ENCODE measurements at places on chromosomes 12 and 14.
A peak's percentile ranks its signal among the peaks of the same experiment; 100 is the strongest.

GRCh38 chr12:92079054-92079385, 66.6 kb downstream of the BTG1 start:
- DNase-seq: no peak

- DNase-seq: no peak
These were observed 55.0 kb downstream of the TMX1 start for GRCh38 chr14:51294951-51295525.

DNA sequence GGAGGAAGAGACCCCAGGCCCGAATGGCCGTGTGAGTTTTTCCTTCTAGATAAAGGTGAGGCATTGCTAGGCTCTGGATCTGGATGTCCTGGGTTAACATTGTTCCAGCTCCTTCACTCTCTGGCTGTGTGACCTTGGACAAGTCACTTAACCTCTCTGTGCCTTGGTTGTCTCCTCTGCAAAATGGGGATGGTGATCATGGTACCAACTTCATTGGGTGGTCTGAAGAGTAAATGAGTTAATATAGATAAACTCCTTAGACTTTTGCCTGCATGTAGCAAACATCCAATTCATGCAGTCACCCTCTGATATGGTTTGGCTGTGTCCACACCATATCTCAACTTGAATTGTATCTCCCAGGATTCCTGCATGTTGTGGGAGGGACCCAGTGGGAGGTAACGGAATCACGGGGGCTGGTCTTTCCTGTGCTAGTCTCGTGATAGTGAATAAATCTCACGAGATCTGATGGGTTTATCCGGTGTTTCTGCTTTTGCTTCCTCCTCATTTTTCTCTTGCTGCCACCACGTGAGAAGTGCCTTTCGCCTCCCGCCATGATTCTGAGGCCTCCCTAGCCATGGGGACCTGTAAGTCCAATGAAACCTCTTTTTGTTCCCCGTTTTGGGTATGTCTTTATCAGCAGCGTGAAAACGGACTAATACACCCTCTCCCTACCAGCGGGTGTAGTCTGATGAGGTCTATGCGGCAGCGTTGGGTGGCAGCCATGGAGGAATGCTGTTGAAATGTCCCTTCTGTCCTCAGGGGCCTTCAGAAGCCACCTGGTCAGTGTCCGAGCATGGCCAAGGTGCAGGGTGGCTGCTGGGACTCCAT, 256.1 kb downstream of the GLT1D1 start:
- DNase-seq: no peak

GRCh38 chr12:132537836-132538662, 48.1 kb downstream of the FBRSL1 start:
- no peak for DNase-seq

GRCh38 chr14:101879529-101880336, 84.6 kb upstream of the DYNC1H1 start:
- no peak for DNase-seq

- peak; percentile 23 for DNase-seq
These were observed 153.1 kb downstream of the BCAT1 start for GRCh38 chr12:24795699-24796347.

DNA sequence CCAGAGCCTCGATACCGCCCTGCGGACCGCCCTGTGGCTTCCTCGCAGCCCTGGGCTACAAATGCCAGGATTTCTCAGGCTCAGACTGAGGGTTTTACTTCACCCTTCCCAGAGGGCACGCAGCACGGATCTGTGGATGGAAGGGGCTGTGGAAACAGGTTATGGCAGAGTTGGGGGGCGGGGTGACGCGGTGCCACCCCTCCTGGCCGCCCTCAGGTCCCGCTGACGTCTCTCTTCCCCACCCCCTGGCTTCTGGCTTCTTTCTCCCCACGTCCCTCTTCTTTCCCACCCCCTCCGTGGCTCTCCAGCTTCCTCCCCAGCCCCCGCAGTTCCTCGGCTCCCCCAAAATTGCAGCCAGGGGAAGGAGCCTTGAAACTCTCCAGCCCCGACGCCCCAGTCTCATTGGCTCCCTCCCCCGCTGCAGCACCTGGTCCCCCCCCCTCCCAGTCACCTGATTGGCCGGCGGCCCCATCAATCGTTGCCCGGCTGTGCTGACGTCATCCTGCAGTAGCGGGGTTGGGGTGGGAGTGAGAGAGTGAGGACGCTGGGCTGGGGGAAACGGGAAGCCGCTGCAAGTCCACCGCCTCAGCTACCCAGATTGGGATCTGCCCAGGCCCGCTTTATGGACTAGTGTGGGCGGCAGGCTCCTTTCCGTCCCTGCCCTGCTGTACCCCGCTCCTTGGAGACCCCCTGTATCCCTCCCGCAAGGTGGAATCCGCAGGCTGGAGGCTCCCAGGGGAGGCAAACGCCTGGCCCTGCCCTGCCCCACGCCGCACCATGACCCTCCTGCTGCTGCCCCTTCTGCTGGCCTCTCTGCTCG, at the start of gene CLSTN3:
CLSTN3 (plus strand) TSS at position 500 of the 820 bp plus-strand sequence; CDS start at position 778, 278 bp downstream.
- DNase-seq: peak; percentile 77

GRCh38 chr12:109670731-109671130, 42.9 kb upstream of the FAM222A start:
- no peak for DNase-seq

DNA sequence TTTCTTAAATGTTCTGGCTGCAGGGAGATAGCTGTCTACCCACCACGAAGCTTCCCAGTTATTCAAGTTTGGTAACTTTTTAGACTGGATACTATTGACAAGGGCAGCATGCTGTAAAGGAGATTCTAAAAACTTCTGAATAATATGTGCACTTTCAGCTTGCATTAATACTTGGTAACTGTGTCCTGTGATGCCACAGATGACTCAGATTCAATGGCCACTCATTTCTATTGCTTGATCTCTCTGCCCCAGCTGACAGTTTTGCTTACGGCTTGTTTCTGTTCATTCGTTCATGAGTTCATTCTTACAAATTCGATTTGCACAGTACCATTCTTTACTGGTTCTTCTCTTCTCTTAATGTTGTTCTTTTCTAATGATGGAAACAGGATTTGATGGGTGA, 142.8 kb downstream of the PELI2 start:
- no peak for DNase-seq

GRCh38 chr12:18470251-18470650, 208.9 kb downstream of the PIK3C2G start:
- DNase-seq: no peak

DNA sequence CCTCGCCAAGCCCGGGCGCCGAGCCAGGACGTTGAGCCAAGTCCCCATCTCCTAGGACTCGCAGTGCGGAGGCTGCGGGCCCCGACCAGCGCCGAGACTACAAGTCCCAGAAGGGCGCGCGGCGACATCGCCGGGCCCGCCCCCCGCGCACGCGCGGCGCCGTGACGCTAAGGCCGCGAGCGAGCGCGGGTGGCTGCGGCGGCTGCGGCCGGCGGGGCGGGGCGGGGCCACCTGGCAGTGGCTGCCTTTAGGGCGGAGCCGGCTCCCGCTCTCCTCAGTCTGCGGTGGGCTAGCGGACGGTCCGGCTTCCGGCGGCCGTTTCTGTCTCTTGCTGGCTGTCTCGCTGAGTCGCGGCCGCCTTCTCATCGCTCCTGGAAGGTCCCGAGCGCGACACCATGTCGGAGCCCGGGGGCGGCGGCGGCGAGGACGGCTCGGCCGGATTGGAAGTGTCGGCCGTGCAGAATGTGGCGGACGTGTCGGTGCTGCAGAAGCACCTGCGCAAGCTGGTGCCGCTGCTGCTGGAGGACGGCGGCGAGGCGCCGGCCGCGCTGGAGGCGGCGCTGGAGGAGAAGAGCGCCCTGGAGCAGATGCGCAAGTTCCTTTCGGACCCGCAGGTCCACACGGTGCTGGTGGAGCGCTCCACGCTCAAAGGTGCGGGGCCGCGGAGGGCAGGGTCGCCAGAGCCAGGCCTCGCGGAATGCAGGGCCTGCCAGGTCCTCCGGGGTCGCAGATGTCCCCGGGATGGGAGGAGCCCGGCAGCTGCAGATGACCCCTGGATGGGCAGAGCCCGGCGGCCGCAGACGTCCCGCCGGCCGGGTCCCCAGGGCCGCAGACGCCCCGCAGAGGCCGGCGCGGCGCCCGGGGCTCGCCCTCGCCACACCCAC, at the start of gene DYNC1H1:
DYNC1H1 (plus strand) TSS at position 277 of the 884 bp plus-strand sequence; CDS start at position 396, 119 bp downstream.
- DNase-seq: peak; percentile 93

DNA sequence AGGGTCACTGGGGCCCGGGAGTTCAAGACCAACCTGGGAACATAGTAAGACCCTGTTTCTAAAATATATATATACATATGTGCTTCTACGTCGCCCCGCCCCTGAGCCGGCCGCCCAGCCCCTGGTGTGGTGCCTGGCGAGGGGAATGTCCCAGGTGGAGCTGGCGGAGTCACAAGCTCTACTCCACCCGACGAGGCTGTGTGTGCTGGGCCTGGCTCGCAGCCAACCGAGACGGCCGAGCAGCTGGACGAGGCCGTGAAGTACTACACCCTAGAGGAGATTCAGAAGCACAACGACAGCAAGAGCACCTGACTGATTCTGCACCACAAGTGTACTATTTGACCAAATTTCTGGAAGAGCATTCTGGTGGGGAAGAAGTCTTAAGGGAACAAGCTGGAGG, 22.1 kb upstream of the ITPK1 start:
- no peak for DNase-seq

- DNase-seq: no peak
These were observed 191.1 kb downstream of the GRIN2B start for GRCh38 chr12:13790317-13790716.

DNA sequence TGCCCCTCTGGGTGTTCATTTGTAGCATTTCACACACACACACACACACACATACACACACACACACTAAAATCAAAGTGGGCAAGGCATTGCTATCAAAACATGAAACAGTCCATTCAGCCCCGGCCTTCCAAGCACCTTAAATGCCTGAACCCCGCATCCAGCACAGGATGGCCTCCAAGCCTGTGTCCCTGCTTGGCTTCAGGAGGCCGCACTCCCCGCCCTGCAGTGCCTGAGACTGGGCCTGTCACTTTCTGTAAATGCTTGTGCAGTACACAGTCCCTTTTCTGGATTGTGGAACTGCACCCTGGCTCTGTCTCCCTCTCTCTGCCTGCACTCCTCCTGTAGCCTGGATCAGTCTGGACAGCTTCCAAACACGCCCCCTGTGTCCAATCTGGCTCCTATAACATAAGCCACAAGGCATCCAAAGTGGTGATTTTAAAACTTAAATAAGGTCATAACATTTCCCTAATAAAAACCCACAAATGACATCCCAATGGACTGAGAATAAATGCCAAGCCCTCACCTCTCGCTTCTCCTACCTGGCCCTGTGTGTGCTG, 972.2 kb upstream of the TMEM132C start:
- DNase-seq: peak; percentile 13

DNA sequence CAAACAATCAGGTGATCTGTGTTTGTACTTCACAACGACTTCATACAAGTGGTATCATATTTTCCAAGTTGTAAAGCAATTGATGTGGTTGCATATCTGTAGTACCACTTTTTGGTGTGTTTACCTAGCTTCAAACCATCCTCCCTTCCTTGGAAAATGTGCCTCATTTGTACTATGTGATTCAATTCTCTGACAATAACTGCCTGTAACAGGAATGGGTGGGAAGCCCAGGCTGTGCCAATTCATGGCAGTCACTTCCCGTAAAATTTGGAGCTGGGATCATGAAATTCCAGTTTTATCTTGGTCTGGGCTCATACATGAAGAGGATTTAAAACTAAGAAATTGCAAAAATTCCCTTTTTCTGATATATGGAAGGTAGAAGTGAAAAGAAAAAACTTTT, 250.1 kb downstream of the DIO2 start:
- DNase-seq: no peak

DNA sequence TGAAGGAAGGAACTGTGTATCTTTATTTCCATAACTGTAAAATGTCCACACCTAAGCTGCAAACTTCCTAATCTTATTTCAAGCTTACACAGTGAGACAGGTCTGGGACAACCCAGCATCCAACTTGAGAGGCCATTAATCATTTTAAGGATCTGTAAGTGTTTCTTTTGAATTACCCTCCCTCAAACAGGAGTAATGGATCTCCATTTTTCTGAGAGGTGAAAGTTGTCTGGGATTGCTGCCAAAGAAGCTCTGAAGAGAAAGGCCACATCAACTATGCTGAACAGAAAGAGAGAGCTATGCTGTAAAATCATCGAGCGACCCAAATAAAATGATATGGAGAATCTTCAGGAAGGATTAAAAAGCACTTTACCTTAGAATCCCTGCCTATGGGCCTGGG, 131.7 kb upstream of the CPNE8 start:
- no peak for DNase-seq

DNA sequence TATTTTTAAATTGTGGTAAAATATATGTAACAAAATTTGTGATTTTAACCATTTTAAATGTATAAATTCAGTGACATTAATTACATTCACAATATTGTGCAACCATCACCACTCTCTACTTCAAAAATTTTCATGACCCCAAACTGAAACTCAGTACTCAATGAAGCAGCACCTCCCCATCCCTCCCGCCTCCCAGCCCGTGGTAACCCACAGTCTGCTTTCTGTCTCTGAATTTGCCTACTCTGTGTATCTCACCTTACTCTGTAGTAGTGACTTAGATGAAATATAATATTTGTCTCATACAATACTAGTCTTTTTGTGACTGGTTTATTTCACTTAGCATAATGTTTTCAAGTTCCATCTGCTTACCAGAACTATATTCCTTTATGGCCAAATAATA, 36.2 kb downstream of the EML1 start:
- DNase-seq: no peak

GRCh38 chr12:66166561-66166960, 3.2 kb downstream of the TMBIM4 start:
- DNase-seq: no peak

DNA sequence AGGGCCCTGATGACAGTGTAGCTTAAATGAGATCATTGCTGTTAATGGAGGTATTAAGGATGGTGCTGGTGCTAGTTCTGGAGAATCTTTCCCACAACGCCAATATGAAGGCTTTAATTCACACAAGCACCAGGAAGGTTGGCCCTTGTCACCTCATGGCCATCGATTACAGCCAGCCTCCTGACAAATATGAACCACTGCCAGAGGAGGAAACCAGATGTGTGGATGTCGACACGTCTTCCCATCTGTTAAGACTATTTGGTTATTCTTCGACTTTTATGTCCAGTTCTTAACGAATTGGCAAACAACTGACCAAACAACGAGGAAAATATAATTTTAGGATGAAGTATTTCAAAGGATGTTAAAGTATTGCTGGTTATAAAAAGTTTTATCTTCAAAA, 79.5 kb downstream of the PIK3C2G start:
- DNase-seq: no peak

DNA sequence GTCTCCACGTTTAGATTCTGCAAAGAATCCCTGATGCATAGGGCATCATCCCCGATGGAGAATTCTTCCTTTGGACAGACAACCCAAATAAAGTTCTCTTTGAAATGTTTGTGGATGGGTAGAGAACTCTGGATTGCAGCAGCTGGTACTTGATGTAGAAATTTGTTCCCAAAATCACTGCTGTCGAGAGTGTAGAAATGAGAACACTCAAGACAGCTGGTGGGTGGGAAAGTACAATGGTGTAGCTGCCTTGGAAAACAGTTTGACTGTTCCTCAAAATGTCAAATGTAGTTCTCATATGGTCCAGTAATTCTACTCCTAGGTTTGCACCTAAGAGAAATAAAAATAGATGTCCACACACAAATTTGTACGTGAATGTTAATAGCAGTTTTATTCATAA, 671.5 kb upstream of the TMEM132C start:
- no peak for DNase-seq

- DNase-seq: peak; percentile 68
These were observed 41.6 kb downstream of the ATXN2 start for GRCh38 chr12:111557271-111558106.

- no peak for DNase-seq
These were observed 11.1 kb upstream of the ANO6 start for GRCh38 chr12:45204757-45205156.

- DNase-seq: no peak
These were observed 45.0 kb downstream of the ARMH4 start for GRCh38 chr14:58107041-58107440.

GRCh38 chr12:53623548-53624385, 2.4 kb downstream of the ATF7 start:
- peak; percentile 39 for DNase-seq
